ENCODE measurements at places on chromosomes 7 and 10.
A peak's percentile ranks its signal among the peaks of the same experiment; 100 is the strongest.

- no peak for DNase-seq
Observed at GRCh38 chr7:16702441-16702840, 51.1 kb upstream of the TSPAN13 start.

DNA sequence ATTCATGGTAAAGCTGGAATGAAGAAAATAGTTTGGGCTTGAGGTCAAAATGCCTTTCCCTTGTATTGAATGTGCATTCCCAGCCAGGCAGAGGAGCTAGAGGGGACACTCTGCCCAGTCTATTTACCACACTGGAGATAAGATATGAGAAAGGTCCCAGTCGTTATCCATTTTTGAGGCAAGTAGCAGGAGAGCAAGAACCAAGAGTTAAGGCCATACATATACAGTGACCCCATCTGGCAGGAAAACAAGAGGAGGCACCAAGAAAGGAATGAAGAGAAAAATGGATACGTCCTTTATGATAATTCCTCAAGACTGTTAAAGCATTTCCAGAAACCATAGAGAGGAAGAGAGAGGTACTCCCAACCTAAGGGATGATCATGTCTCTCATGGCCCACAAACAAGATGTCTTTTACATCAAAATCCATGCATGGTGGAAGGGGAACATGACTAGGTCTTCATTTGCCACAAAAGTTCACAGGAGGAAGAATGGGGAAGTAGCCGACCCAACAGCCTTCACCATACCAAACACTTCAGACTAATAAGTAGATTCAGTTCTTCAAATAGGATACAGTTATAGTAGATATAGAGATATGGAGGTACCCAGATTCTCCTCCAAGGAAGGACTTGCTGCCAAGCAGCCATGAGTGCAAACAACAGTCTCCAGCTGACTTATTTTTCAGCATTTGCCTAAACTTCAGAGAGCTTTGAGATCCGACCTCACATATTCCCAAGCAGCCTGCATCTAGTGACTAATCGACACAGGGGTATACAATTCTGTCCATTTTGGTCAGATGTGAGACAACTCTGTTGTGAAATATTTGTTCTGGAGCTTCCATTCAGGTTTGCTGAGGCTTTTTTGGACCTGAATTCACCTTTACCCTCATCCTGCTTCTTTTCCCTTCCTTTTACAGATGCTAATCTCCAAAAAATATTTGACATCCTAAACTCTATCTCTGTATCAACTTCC, 61.1 kb upstream of the CCDC71L start:
- no peak for DNase-seq

GRCh38 chr10:110634527-110635209, 9.5 kb upstream of the RBM20 start:
- no peak for DNase-seq

GRCh38 chr10:60025279-60025678, 118.9 kb upstream of the CCDC6 start:
- DNase-seq, result no peak

DNA sequence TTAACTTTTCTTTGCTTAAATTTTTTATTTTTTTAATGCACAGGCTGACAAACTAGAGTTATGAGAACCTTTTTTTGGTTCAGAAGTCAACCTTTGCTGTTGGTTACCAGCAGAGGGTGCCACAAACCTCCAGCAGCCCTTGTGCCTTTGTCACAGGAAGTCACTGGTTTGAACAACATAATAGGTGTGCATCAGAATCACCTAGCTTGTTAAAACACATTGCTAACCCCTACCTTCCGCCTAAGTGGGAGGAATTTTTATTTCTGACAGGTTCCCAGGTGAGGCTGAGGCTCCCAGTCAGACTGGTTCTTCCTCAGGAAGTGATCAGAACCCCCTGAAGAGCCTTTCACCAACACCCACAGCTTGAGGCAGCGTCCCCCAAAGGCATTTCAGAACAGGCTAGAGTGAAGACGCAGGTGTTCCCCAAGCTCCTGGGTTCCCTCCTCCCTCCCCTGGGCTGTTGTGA, 22.6 kb upstream of the VDAC2 start:
- no peak for DNase-seq

DNA sequence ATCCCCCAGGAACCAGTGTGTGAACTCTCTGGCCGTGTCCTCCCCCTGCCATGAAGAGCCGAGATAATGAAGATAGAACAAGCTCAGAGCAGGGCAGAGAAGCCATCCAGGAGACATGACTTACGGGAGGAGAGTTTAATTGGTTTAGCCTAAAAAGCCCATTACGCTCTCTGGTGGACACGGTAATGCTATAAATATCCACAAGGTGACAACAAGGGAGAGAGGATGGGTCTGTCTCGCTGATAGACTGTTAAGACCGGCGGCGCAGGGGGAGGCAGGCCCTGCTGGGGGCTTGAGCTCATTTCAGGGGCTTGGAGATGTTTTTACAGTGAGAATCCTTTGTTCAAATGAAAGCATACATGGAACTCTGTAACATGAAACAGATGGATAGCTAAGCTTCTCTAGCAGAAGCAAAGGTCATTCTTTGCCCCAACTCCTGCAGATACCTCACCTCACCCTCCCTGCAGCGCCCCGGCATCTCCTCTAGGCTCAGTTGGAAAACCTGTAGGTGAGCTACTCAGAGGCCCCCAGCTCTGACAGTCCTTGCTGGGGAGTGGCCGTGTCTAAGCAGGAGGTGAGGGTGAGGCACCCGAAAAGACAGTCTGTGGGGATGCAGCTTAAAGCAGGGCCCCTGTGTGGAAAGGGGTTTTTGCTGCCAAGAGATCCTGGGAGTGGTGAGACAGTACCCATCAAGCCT, 40.8 kb upstream of the LOXL4 start:
- no peak for DNase-seq

GRCh38 chr10:129193148-129193547, 273.9 kb upstream of the MGMT start:
- DNase-seq, result no peak

GRCh38 chr7:28626624-28627262, 214.4 kb downstream of the CREB5 start:
- DNase-seq, result no peak

GRCh38 chr7:80950550-80950967, 31.7 kb upstream of the SEMA3C start:
- DNase-seq, result no peak

DNA sequence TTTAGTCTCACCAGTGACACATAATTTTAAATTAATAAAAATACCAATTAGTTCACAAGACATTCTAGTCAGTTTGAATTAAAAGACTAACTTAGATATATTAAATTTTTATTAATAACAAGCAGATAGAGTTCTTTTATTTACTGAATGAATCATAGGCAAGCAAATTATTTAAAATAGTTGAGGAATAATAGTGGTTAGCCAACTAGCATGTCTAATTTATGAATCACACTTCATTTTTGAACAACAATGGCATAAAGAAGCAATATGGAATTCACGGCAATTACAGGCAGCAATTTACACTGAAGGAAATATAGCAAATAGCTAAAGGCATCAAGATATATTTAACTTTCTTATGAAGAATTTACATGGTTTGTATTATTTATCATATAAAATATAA, 187.0 kb upstream of the SLC26A5 start:
- DNase-seq, result no peak

DNA sequence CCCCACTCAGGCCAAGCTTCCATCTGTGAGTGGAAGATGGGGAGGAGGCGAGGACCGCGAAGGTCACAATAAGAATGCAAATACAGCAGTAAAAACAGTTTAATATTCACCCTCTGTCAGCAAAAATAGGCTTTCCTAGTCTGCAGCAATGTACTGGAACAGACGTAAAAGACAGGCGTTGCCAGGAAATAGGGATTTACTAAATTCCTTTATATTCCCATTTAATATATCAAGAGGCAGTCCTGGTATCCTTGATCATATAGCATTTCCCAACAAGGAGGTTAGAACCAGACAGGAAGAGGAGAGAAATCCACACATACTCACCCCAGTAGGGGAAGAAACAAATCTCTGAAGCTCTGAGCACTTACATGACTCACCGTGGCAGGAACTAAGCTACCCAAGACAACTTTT, 1054.9 kb upstream of the C7orf33 start:
- DNase-seq, result peak; percentile 9

DNA sequence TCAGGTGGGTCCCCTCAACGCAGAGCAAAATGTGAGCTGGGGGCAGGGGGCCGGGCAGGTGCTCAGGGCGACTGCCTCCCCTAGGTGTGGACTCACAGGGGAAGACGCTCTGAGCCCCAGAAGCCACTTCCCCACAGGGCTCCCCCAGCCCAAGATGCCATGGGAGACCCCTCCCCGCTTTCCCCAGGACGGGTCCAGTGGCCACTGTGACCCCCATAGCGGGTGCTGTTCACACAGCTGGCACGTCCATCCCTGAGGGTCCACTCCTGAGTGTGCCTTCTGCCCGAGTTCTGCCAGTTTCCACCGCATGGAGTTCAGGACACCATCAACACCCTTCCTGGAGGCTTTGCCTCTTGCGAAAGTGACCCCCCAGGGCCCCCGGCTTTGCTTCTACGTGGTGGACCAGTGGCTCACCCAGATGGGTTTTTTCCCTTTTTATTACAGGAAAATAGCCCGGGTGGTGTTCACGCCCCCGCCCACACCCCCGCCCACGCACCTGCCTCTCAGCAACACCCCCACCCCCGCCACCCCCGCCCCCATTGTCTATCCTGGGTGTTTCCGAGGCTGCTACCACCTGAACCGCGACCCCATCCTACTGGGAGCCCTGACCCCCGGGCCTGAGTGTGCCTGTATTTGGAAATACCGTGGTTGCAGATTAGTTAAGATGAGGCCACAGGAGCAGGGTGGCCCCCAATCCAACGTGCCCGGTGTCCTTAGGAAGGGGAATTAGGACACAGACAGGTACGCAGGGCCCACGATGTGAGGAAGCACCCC, 32.0 kb downstream of the ADAP1 start:
- DNase-seq, result no peak

DNA sequence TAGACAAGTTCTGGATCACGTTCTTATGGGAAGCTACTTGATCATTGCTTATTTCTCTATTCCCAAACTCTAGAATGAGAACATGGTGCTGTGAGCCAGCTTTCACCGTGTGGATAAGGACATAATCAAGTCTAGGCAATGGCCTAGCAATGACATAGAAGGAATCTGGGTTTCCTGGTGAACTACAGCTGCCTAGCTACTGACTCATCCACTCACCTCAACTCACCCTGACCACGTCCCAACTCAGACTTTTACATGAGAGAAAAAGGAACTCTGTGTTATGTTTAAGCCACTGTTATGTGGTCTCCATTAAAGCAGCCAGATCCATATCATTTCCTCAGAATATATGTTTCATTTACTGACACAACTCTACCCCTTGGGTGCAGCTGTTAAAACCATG, 18.8 kb upstream of the MET start:
- no peak for DNase-seq

GRCh38 chr7:147664541-147664940, 926.0 kb upstream of the C7orf33 start:
- no peak for DNase-seq

GRCh38 chr7:83873459-83873858, 224.5 kb upstream of the SEMA3E start:
- DNase-seq, result no peak

GRCh38 chr7:33762911-33763306, 142.4 kb upstream of the BMPER start:
- DNase-seq, result no peak

GRCh38 chr10:15852111-15852557, 8.2 kb downstream of the MINDY3 start:
- DNase-seq, result no peak

DNA sequence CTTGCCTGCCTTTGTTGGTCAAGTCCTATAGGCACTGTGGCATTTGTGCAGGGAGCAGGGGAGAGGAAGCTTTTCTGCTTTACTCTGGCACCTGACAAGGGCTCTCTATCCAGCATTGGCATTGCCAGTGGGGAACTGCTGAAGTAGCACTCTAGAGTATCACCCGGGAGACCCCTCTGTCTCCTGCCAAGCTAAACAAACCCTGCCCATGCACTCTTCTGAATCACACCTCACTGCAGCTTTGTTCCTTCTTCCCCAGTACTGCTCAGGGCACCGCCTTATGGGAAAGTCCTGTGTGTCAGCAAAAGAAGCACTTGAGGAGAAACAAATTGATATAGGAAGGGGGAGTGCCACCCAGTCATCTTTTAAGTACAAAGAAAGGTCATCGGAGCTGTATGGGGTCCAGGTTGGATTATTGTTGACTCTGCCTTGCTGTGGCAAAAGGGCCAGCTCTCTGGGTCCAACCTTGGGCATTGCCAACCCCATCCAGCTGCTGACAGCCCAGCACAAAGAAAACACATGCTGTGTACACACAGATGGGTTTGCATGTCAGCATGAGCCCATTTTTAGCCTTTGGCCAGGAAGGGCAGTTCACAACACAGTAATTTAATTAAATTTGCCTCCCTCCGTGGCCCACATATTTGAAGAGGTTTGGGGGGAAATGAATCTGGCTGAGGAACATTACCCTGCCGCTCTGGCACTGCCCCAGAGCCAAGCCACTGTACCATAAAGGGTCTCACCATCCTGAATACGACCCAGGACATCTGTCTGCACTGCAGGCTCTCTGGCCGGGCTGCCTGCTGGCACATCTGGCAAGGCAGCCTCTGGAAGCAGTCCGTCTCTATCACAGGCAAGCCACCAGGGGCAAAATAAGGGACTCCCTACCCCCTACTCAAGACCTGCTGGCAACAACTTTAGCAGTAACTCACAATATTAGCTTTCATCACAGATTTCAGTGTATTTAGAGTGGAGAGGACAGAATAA, 13.1 kb downstream of the LRRC4 start:
- no peak for DNase-seq

GRCh38 chr10:119104654-119105015, 722 bp downstream of the DENND10 start:
- DNase-seq, result no peak

GRCh38 chr10:126242397-126243260, 145.6 kb downstream of the ADAM12 start:
- no peak for DNase-seq

GRCh38 chr7:123057911-123058310, 62.4 kb upstream of the TAS2R16 start:
- no peak for DNase-seq

GRCh38 chr10:110017052-110017451, 9.3 kb downstream of the ADD3 start:
- no peak for DNase-seq

- no peak for DNase-seq
Observed at GRCh38 chr7:99191869-99192596, 15.9 kb downstream of the KPNA7 start.

GRCh38 chr7:7576344-7576743, 9.7 kb downstream of the MIOS start:
- DNase-seq, result no peak

DNA sequence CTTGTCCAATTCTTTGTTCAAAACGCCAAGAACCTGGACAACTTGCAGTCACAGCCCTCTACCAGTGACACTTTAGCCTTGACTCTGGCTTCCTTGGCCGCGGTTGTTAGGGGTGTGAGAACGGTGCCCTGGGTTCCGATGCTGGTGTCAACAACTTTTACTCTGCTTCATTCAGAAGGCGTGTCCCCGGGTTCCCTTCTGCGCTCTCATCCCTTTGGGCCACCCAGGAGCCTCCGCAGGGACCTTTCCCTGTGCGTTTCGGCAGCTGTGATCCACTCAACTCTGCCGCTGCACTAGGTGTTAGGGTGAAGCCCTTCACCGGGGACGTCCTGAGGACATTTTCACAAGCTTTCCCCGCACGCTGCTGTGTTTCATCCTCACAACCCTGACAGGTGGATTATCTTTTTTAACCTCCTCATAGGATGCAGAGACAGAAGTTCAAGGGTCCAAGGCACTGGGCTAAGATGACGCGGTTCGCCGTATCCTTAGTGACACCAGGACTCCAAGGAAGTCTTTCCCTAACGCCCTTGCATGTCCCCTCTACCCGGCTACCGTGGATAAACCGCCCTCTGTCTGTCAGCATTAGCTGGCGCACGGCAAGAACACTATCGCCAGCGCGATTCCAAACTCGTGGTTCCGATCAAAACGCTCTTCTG, 133.5 kb upstream of the SHH start:
- DNase-seq, result no peak

- DNase-seq, result no peak
Observed at GRCh38 chr7:38311329-38311937, 38.0 kb upstream of the TARP start.

All from HS-27A (cell line).